Skeletal muscle tissue (tissue), 5 donors: ENCODE measurements at places on chromosomes 7 and 10. TPM values are rescaled to one million over a fixed set of nuclear protein-coding genes. Genes with fewer than 3 reads are reported as not detected.

TMEM229A gene
- not detected for total RNA-seq

MUC12 gene
- total RNA-seq = not detected

IDI2 gene
- total RNA-seq = not detected

INSYN2A gene
- total RNA-seq = under 0.01 TPM

UCMA gene
- total RNA-seq = 1.6 TPM

PRTFDC1 gene
- 6.8 TPM for total RNA-seq
